ENCODE measurements at places on chromosomes 6 and 20.

- no peak for DNase-seq
These were observed 34.3 kb downstream of the PYGB start for GRCh38 chr20:25282034-25282781.

- no peak for DNase-seq
These were observed 34.7 kb upstream of the SLCO4A1 start for GRCh38 chr20:62607366-62608217.

DNA sequence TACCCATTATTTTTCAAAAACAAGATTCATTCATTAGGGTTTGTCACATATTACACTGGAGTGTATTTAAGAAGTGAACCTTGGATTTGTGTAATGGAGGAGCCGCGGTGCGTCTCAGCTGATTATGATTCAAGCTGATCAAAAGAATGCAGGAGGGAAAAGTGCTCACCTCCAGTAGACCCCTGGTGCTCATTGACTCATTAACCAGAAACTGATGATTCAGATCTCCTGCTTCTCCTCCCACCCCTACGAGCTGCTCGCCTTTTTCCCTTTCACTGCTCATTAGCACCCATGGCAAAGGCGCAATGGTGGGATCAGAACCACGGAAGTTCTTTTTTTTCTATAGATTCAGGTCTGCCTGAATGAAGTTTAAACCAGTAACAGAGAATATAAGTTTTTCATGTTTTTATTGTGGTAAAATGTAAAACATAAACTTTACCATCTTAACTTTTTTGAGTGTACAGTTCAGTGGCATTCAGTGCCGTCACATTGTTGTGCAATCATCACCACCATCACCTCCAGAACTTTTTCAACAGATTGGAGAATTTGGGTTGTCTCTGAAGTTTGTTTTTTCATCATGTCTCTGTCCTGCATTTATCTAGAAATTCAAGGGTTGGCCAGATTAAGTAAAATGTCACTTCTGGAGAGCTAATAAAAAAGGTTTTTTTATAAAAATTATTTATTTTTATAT, 101.6 kb downstream of the LINC00237 start:
- no peak for DNase-seq

DNA sequence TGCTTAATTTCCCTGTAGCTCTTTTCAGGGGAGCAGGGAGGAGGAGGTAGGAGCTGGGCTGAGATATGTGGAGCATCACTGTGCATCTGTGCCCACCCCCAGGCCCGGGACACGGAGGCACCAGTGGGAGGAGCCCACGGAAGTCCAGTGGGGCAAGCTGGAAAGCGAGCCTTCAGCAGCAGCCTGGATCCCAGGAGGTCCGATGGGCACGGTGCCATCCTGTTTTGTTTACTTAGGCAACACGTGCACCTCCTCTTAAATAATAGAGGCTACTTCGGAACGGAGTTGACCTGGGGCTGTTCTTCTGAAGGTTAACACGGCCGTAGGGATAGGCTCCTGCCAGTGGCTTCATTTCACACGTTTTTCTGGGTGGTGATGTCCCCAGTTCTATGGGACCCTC, 51.6 kb downstream of the CDH4 start:
- DNase-seq, result no peak

DNA sequence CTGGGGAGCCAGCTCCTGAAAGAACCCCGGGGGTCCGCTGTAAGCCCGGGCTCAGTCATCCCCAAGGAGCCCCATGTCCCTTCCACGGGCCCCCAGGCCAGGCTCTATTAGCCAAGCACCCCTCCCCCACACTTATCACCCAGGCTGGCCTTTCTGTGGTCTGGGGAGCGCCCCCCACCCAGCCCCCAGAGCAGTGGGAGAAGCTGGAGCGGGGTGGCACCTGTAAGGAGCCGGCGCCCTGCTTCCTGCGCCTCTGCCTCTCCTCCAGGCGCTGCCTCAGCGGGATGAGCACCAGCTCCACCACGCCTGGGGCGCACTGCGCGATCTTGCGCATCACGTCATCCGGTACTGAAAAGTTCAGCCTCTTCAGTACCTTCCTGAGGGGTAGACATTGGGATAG, 2.3 kb downstream of the SPEF1 start:
- DNase-seq, result no peak

- DNase-seq, result no peak
These were observed 897 bp upstream of the GMEB2 start for GRCh38 chr20:63627751-63628245.

DNA sequence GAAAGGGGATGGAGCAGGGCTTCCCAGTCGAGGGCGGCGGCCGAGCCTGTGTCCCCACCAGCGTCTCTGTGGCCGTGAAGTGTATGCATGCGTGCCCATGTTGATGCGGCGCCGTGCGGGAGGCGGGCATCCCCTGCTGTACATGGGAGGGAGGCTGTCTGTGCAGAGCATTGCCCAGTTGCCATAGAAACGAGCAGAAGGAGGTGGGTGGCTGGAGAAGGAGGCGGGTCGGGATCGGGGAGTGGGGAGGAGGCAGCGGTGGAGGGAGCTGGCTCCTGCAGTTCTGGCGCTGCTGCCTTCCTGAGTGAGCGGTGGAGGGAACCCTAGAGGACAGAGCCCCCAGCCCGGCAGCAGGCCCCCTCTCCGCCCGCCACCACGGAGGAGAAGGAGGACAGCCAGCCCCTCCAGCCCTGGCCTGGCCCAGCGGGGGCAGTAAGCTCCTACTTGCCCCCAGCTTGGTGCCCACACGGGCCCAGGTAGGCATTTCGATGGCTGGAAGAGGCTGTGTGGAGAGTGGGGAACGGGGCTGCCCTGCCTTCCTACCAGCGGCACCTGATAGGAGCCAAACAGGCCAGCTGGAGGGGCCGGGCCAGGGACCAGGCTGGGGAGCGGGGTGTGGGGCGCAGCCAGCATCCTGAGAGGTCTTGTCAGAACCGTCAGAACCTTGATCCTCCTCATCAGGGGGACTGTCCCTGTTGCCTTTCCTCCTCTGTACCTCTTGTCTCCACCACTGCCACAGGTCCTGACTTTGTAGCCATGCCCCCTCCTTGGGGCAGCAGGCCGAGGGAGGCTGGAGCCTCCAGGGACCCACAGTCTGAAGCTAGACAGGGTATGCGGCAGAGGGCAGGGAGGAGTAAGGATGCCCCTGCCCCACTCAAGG, 41.3 kb downstream of the SPDEF start:
- no peak for DNase-seq

DNA sequence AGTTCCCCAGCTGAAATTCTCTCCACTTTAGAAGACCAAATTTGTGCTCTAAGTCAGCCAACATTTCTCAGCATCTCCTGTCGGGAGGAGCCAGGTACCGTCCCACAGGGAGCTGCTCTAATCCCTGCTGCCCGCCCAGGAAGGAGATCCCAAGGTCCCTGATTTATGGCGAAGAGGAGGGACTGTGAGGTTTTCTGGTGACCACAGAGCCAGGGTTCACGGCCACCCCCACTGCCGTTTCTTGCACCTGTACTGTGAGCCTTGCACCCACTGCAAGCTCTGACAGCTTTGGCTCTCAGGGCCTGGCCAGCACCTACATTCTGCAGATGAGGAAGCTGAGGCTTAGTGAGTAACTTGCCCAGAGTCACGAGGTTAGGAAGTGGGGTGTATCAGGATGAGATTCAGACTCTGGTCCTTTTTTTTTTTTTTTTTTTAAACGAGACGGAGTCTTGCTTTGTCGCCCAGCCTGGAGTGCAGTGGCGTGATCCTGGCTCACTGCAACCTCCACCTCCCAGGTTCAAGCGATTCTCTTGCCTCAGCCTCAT, 34.9 kb downstream of the FOXC1 start:
- DNase-seq, result no peak

DNA sequence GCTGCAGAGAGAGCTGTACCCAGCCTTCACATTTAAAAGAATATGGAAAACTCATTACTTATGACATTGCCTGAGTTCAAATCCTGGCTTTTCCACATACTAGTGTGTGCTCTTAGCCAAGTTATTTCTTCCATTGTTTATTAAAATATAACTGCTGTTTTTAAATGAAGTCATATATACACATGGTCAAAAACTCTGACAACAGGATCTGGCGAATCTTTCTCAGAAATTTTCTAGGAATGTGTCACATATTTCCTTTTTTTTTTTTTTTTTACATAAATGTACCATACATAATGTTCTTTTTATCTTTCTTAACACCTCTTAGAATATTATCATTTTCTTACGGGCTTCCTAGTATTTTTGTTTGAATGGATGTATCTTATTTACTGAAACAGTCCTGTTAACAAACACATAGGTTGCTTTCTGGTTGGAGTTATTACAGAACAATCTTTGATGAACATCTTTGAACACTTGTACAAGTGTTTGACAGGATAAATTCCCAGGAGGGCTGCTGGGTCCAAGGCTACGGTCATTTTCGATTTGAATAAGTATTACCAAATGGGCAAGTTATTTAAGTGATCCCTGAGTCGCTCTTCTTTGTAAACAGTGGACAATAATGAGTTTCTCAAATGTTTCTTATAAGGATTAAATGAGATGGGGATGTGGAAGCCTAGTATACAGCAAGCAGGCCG, 1.6 kb upstream of the SNX9 start:
- DNase-seq, result no peak

DNA sequence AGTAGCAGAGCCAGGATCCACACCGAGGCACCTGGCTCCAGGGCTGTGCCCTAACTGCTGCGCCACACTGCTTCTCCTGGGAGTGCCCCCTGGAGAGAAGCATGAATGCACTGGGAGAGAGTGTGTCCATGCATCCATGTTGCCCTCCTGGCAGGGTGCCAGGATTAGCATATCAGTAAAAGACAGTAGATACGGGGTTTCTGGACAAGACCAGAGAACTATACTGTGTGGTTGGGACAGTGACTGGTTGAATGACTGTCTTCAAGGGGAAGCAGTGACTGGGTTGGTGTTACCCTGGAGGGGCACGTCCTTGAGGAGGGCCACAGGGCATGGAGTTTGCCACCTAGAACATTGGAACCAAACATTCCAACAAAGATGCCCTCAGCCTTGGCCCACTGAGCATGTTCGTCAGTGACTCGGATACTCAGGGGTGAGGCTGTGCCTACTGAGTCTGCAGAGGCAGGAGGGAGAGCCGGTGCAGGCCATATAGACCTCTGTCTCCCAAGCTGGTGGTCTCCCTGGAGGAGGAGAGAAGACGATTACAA, 288.8 kb downstream of the CDC5L start:
- DNase-seq, result no peak

GRCh38 chr6:139582956-139583355, 208.5 kb upstream of the CITED2 start:
- no peak for DNase-seq

DNA sequence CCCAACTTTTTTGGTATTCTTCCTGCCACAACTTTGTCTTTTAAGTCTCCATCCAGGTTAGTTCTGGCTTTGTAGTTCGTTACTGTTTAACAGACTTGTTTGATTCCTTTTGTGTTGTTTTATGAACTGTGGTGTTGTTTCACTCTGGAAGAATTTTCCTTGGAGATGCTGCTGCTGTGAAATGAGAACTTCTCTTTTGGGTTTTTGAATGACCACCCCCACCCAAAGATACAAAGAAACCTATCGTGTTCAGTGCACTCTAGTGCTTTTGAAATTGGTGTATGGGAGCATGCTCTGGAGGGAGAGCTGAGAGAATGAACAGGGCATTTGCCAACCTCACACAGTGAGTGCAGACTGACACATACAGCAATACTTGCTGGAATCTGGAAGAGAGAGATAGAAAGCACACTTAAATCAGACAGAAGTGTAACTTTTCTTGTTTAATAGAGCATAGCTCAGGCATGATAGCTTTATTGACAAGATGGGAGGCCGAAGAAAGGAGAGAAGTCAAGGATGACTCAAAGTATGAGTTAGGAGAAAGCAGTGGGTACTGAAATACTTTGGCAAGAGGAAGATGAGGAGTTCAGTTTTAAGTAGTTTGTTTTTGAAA, 293.1 kb downstream of the SOX4 start:
- no peak for DNase-seq

- DNase-seq, result no peak
These were observed 48.1 kb downstream of the MCUR1 start for GRCh38 chr6:13766201-13766634.

- DNase-seq, result no peak
These were observed 78.4 kb upstream of the CCDC28A start for GRCh38 chr6:138695193-138695592.

- DNase-seq, result no peak
These were observed 39.3 kb downstream of the GFOD1 start for GRCh38 chr6:13447949-13448724.

- no peak for DNase-seq
These were observed 23.0 kb upstream of the ECHDC1 start for GRCh38 chr6:127366282-127367022.

GRCh38 chr20:6705106-6705766, 62.2 kb upstream of the BMP2 start:
- no peak for DNase-seq

DNA sequence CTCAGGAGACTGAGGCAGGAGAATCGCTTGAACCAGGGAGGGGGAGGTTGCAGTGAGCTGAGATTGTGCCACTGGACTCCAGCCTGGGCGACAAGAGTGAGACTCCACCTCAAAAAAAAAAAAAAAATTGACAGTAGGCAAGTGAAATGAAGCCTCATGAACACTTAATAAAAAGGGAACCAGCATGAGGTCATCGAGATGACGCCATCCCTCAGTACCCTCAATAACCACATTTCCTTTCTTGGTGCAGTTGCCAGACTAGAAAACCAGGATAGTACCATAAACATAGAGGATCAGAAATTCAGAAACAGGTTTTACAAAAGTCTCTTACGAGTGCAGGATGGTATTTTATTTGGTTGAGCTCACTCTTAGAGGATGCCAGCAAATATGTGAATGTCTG, 584.1 kb downstream of the MAFB start:
- no peak for DNase-seq

DNA sequence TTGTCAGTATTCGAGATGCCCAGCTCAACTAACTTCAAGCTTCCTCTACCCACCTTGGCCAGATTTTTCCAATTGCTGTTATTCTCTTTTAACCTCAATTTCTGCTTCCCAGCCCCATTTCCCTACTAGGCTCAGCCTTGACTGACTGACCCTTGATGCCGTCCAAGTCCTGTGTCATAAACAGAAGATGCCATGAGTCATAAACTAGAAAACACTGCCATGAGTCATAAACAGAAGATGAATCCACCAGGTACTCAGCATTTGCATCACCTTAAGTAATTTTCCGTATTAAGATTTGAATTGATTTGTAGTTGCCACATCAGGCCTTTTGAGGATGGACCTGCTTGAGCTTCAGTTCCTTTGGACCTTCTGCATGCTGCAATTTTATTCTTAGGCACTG, 123.8 kb downstream of the FAM83B start:
- no peak for DNase-seq

DNA sequence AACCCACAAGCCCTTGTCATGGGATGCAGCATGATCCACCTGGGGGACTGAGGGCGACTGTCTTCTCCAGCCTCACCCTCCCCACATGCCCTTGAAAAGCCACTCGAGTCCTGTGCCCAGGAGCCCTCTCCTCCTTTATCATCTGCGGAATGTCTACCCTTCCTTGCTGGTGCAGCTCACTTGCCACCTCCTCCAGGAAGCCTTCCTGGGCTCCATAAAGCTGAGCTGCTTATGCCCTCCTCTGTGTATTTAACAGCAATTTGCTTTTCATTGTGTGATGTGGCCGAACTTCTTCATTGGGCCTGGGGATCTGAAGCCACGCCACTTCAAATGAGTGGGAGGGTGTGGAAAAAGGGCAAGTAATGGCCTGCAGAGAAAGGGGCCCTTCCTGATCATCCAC, 17.8 kb upstream of the RBPJL start:
- no peak for DNase-seq

GRCh38 chr6:111551521-111552231, 54.0 kb downstream of the TRAF3IP2 start:
- no peak for DNase-seq

Measured in esophagus squamous epithelium (tissue), 5 donors.